ENCODE measurements at places on chromosomes 4 and X.

DNA sequence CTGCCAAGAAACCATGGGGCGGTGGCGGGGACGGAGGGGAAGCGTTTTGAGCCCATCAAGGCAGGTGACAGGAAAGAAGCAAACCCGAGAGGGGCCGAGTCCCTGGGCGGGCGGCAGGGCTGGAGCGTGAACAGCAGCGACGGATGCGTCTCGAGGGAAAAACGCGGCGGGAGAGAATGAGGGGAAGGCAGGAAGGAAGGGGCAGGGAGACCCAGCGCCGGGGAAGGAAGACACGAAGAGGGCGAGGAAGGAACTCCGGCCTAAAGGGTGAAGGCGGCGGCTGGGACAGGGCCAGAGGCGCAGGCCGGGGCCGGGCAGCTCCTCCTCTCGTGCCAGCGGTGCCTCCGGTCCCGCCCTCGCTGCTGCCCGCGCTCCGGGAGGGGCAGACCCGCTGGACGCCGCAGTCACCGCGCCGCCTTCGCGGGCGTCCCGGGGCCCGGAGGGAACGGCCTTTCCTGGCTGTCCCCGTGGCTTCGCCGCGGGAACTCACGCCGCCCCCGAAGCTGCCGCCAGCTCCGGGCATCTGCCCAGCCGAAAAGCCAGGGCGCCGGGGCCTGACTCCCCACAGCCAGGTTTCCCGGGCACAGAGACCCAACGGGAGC is 751 bp upstream of the RGS12 start:
- peak; percentile 26 for DNase-seq

DNA sequence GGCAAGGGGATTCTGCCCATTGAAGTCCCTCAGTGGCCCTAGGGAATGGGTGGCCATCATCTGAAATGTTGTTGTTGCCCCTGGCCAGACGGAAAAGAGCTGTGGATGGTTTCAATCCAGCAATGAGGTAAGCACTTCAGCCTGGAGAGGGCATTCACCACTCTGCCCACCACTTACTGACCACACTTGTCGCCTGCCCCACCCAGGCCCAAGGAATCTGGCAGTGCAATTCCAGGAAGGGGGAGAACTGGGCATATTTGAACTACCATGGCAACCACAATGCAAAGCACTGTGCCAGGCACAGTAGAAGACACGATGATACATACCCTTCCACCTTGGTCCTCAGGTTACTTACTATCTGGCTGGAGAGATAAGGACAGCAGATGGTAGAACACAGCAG is 161.6 kb downstream of the PDGFRA start:
- no peak for DNase-seq

DNA sequence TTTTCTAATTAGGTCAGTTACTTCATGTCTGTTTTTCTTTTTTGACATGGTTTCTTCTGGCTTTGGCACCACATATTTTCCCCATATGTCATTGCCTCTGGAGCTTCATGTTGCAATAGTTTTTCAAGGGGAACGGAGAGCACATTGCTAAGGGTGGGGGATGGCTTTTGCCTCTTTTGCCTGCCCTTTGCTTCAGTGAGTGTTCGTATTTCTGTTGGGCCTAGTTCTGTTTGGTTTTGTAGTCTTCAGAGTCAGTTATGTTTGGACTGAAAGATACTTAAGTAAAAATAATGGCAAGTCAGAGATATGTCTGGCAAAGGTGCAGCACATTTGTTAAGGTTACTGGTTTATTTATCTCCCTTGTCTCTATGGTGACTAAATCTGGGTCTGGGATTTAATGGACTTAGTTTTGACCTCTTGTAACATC is 29.1 kb downstream of the FHL1 start:
- DNase-seq, result no peak

GRCh38 chr4:69689599-69689998 is 36.6 kb upstream of the UGT2A1 start:
- peak; percentile 48 for DNase-seq

DNA sequence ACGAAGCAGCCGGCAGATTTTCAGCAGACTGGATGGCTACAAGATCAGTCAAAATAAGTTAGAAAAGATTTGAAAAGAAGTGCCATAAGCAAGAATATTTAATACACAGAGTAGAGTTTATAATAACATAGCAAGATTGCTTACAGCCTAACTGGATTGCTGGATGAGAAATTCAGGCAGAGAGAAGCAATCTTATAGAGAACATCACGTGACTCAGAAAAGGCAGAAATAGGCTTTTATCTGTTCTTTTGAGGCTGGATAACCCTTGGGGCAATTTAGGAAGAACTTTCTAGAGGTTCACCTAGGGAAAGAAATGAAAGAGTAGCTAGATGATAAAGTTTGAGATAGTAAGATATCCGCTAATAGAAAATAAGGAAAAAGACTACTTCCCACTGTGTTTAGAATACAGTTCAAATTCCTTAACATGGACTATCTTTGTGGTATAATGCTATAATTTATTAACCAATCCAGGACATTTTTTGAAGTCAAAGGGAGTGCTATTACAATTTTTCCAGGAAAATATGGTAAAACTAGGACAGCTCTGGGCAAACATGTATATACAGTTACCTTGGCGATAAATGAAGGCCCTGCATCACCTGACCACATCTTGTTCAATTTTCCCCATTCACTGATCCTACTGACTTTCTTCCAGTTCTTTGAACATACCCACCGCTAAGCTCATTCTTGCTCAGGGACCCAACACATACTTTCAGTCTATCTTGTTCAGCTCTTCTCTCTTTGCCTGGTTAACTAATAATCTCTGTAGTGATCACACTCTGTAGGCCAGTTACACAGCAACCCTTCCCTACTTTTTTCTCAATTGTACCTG is 12.7 kb upstream of the SPCS3 start:
- no peak for DNase-seq

GRCh38 chr4:12270546-12270945 is 841.9 kb upstream of the HS3ST1 start:
- no peak for DNase-seq

GRCh38 chr4:83334425-83335241 is at the start of gene HPSE:
Gene HPSE (minus strand): TSS chr4:83334848. CDS start chr4:83334782, 66 bp downstream.
- peak; percentile 72 for DNase-seq

DNA sequence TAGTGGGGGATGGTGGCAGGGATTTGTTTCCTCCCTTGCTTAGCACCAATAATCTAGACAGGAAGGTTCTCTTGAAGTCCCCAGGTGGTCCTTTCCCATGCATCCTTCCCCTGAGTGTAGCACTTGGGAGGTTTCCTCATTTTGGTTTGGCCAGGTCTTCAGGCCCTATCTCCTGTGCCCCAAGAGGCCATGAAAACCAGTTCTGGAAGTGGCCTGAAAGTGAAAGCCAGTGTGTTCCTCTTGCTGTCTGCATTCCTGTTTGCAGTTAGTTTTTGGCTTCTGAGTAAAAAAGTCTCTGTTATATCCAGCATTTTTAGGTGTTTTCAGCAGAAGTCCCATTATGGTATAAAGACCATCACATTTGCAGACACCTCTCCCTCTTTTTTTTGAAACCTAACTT is 59.5 kb downstream of the MTM1 start:
- DNase-seq, result peak; percentile 17

- DNase-seq, result no peak
These were observed 22.6 kb downstream of the RELL1 start for GRCh38 chr4:37663552-37663951.

GRCh38 chr4:20337261-20337664 is 85.6 kb downstream of the SLIT2 start:
- DNase-seq, result no peak

DNA sequence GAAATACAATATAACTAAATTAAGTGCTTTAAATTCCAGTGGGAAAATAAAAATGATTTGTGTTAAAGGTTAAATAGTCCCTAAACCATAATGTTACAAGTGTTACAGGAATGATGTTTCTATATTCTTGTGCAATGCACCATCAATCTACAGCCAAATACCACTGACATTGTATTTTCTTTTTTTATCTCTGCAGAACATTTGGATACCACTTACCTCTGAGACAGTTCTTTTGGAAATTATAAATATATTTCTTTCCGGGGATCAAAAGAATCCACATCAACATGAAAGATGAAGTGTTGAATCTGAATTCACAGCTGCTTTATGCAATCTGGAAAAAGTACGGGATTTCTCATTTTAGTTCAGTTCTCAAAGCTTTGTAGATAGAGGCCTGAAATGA is 518.3 kb upstream of the AGA start:
- DNase-seq, result no peak

DNA sequence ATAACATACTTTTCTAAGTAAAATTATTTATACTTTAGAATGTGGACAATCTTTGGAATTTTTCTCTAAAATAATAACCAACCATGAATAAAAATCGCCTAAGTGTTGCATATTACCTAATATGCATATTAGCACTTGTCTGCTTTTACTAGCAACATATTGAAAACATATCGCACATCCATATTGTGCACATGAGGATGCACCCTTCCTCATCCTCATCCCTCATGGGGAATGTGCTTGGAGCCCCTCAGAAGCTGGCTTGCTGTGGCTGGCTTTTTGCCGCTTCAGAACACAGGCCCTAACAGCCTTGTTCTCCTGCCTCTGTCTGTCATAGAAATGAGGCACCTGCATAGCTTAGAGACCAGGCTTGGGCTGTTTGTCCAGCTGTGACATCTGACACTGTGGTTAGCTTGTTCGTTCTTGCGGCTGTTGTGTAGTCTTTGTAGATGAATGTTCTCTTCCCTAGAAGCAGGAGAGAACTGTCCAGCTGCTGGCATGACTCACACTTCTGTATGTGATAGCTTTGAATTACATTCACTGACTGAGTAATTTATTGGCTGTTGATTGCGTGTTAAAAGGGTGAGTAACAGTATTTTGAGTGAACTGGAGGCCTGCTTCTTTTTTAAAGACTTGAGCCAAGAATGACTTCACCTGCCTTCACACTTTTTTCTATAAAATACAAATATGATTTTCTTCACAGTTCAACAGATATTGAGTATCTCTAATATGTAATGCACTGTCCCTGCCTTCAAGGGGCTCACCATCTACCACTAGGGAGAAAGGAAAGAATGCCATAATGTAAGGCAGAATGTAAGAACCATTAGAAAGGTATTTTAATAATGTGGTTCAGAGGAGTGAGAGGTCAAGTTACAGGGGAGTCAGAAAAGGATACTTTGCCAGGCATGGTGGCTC is 81.9 kb downstream of the HMGB2 start:
- DNase-seq, result no peak

DNA sequence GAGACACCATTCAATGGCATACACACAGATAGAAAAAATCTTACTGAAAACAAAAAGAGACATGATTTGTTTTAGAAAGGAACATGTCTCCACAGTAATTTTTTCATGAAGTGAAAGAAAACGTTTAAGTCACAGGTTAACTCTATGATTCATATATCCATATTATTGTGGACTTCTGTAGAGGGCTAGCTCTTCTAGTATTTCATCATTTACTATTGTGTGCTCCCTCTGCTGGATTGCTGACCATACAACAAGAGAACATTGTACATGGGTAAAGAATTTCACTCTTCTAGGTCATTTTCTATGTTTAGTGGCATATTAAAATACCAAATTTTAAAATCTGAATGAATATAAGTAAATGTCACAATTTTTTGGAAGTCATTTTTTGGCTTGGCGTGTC is 91.8 kb upstream of the POU3F4 start:
- no peak for DNase-seq

- DNase-seq, result no peak
These were observed 26.1 kb downstream of the RUFY3 start for GRCh38 chr4:70747874-70748273.

- no peak for DNase-seq
These were observed 158.6 kb downstream of the TRAM1L1 start for GRCh38 chr4:116926631-116927295.

DNA sequence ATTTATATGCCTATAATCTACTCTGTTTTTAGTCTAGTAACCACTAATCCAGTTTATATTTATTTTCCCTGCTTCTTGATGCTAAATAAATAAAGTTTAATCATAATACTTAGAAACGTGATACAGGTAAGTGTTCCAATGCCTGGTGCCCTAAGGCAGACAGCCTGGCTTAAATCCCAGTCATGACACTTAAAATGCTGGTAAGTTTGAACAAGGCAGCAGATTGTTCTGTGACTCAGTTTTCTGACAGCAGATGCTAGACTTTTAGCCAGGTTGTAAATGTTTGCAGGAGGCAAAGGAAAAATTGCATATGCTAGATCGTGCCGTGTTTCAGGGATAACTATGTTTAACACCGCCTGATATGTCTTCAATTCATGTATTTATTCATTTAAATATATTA is 2661.6 kb downstream of the PCDH7 start:
- no peak for DNase-seq

- DNase-seq, result no peak
These were observed 23.8 kb downstream of the COL25A1 start for GRCh38 chr4:109278594-109279031.

GRCh38 chr4:2907706-2908293 is 55.4 kb downstream of the NOP14 start:
- DNase-seq, result no peak

DNA sequence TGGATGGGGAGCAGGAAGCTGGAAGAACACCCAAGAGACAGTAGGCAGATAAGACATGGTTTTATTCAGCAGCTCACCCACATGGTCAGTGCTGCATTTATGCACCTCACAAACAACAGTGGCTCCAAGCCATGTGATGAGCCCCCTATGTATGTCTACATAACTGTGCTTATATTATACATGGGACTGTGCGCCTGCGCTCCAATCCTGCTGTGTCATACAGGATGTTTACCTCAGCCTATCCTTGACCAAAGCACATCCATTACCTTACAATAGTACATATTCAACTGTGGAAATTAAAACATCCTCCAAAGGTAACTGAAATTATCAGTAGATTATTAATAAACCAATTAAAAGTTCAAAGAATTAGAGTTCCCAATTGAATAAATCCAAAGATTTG is 44.1 kb upstream of the SGMS2 start:
- DNase-seq, result no peak

GRCh38 chr4:73520821-73521220 is 39.3 kb downstream of the AFM start:
- DNase-seq, result no peak

DNA sequence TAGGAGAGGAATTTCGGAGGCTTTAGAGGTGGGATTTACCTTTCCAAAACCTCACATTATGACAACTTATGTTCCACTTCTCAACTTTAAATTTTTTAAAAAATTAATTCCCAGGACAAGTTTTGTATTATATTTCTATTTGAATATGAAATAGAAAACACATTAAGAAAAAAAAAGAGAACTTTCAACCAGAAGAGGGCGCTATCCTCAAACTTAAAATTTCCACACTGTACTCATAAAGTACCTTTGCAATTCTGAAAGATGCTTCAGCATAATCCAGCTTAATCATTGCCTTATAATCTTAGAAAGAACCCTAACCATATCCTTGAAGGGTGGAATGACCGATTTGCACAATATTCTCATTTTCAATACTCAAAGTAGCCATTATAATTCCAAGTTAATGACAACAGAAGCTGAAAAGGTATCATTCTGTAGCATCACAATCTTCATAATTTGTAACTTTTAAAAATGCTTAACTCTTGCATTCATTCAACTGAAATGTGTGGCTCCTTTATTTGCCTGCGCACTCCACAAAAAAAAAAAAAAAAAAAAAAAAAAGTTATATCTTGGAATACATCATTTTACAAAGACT is 158.0 kb downstream of the KCNIP4 start:
- DNase-seq, result no peak

GRCh38 chrX:13055486-13055885 is 11.1 kb upstream of the FAM9C start:
- DNase-seq, result no peak

Data from CD4-positive, CD25-positive, alpha-beta regulatory T cell (primary cell).